ENCODE measurements at places on chromosomes 5 and 9.

DNA sequence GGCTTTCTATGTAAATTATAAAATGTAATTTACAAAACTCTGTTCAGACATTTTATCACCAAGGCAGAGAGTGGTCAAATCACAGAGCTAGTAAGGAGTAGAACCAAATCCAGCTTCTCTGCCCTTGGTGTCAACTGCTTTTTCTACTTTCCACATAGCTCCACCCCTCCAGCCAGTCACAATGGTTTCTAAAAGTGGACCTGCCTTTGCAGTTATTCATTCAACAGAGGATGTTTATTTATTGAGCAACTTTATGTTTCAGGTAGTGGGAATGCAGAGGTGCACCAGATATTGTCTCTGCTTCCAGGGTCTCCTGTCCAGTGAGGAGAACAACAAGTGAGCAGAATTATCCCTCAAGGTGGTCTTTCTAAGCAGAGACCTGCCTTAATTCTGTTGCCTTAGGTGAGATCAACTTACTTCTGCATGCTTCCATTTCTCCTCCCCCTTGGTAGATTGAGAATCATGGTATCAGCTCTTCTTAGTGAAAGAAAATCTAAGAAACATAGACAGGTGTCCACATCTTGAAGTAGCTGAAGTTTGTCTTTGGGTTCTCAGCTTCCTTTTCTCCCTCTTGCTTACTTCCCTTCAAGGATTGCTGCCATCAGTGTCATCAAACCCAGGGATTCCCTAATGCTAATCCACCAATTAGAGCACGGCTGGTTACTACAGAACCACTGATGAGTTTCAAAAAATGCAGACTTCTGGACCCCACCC is 17.2 kb upstream of the PDCD1LG2 start:
- no peak for DNase-seq

DNA sequence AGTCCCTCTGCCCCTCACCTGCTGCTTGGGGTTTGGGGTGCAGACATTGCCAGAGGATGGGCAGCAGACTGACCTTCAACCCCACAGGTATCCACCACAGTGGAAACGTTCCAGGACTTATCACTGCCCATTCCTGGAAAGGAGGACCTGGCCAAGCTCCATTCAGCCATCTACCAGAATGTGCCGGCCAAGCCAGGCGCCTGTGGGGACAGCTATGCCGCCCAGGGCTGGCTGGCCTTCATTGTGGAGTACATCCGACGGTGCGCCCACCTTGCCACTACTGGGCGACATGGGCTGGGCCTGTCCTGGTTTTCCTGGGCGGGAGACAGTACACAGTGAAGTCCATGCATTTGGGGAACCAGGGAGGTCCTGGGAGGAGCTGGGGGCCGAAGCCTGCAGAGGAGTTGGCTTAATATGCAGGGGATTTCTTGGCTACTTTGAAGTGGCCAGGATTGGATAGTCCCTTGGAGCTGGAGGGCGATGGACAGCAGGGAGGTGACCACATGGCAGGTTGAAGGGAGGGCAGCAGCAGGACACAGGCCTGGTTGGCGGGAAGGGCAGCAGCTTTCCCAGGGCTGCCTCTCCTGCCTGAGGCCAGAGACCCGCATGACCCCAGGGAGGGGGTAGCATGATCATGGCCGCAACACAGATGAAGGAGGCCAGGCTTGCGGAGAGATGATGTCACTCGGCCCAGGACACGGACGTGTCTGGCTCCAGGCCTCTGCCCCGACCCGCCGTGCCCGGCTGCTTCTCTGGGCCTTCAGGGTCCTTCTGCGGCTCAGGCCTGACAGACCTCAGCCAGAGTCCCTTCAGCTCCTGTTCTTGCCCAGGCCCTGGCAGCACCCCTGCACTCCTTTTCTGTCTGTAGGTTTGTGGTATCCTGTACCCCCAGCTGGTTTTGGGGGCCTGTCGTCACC is 34.6 kb downstream of the USP20 start:
- no peak for DNase-seq

DNA sequence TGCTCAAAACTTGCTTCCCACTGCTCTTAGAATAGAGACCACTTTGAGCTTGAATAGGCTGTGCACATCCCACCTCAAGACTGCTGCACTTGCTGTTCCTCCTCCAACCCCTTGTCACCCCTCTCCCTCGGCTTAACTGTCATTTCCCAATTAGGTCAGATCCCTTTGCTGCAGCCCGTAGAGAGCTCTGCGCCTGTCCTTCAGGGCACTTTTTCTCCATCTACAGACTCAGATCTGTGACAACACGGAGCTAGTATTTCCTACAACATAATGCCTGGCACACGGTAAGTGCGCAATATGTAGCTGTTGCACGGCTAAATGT is 485 bp upstream of the HABP4 start:
- no peak for DNase-seq

DNA sequence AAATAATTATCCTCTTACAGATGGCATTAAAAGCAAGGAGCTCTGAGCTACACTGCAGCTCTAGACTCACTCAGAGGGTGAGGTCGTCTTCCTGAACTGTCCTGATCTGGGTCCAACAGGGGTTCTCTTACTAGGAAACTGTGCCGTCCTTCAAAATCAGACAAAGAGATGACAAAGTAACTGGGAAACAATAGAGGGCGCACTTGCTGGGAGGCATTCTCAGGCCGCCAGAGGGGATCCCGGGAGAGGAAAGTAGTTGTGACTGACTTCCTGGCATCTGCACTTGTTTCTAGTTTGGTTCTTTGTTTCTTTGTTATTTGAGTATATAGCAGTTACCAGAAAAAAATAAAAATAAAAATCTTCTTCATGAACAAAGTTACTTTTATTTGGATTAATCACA is 142.9 kb upstream of the MSX2 start:
- DNase-seq = no peak

- no peak for DNase-seq
Observed at GRCh38 chr5:177265395-177265794, 38.1 kb downstream of the RAB24 start.

- no peak for DNase-seq
Observed at GRCh38 chr5:28896949-28897348, 1858.6 kb upstream of the CDH9 start.

DNA sequence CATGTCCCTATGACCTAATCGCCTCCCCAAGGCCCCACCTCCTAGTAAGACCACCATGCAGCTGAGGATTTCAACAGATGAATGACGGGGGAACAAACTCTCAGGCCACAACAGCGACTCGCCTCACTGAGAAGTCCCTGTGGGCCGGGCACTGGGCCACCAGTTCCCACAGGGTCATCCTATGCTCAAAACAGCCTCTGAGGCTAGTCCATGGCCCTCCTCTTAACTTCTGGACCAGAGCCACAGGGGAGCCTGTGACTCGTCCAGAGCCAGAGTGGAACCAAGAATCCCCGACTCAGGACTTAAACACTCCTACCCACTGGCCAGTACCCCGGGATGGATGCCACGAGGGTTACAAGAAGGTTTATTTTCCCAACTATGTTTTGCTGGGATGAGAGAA is 12.3 kb downstream of the GFPT2 start:
- DNase-seq = no peak

GRCh38 chr5:151213803-151214613 is 9.9 kb downstream of the CCDC69 start:
- peak; percentile 67 for DNase-seq

GRCh38 chr5:33827018-33827707 is 64.6 kb downstream of the ADAMTS12 start:
- DNase-seq = no peak

DNA sequence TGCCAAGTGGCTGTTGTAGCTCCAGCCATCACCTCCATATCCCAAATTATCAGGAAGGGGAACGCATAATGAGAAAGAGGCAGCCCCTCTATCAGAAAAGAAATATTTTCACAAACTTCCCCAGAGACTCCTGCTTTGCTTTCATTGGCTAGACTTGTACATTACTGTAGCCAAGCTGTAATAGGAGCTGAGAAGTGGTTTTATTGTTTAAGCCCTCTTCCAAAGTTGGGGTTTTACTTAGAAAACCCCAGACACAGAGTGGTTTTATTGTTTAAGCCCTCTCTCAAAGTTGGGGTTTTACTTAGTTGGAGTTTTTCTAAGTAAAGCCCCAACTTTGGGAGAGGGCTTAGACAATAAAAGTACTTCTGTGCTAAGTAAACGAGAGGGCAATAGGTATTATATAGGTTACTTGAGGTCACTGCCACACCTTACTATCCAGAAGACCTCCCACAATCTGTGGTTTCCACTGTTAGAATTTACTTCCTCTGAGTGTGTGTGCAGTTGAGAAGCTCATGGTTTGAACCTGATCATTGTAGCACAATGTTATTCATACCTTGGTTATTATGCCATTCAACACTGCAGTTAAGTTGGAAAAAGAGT is 215.7 kb upstream of the OTULINL start:
- no peak for DNase-seq

GRCh38 chr9:130500340-130501180 is 55.8 kb downstream of the ASS1 start:
- no peak for DNase-seq

GRCh38 chr5:84301535-84301934 is 83.1 kb downstream of the EDIL3 start:
- DNase-seq = no peak

- peak; percentile 23 for DNase-seq
Observed at GRCh38 chr9:4987961-4988421, 2.9 kb downstream of the JAK2 start.

All from activated CD8-positive, alpha-beta memory T cell treated with anti-CD3 and anti-CD28 coated beads for 4 hours (primary cell).